ENCODE measurements at places on chromosomes 12 and 14.

DNA sequence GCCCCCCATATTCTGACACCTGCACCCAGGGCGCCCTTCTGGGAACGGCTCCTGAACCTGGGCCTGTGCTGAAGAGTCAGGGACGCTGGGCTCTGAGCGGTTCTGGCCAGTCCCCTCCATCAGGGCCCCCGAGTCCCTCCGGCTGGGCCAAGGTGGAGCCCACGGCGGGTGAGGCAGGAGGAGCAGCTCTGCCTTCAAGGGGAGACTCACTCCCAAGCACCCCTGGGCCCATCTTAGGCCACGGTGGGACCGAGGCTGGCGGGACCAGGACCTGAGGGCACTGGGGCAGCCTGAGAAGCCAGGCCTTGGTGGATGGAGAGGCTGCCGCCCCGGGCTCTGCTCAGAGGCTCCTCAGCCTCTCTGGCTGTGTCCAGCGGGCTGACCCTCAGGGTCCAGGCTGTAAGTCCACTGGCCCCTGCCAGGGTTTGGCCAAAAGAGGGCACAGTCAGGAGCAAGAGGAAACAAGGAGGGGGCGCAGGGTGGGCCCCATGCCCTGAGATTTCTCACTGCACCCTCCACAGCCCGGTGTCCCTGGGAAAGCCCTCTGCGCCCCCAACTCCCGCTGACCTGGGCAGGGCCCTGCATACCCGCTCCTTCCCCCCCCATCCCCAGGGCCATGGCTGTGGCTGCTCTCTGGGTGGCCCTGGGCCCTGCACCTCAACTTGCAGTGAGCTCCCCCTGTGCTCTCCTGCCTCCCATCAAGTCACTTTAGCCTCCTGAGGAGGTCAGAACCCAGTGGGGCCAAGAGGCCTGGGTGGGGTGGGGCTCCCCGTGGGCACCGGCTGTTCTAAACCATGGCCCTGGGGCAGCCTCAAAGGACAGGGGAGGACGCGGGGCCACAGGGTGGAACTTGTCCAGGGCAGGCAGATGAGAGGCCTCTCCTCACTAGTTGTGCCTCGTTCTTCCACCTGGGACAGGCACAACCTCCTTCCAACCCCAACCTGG lies 266.4 kb upstream of the SFSWAP start:
- DNase-seq, result no peak

DNA sequence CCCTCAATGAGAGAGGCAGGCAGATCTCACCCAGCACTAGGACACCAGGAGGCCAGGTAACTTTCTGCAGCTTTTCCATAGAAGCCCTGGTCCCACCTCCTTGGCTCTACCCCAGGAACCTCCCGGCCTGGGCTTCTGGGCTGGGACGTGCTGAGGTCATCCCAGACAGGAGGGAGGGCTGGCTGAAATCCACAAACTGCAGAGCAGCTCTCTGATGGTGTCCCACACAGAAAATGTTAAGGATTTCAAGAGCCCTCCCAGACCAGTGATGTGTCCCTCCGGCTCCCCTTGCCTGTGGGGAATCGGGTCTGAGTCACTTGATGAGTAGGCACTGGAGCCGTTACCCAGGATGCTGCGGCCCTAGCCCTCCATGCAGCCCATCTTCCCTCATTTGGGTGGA lies 124.1 kb downstream of the ESRRB start:
- DNase-seq, result no peak

GRCh38 chr12:74456431-74456830 lies 81.2 kb upstream of the ATXN7L3B start:
- DNase-seq, result no peak

GRCh38 chr12:81626406-81626805 lies 132.7 kb downstream of the PPFIA2 start:
- DNase-seq, result no peak

GRCh38 chr12:46261646-46262045 lies 7.2 kb downstream of the SLC38A1 start:
- no peak for DNase-seq

DNA sequence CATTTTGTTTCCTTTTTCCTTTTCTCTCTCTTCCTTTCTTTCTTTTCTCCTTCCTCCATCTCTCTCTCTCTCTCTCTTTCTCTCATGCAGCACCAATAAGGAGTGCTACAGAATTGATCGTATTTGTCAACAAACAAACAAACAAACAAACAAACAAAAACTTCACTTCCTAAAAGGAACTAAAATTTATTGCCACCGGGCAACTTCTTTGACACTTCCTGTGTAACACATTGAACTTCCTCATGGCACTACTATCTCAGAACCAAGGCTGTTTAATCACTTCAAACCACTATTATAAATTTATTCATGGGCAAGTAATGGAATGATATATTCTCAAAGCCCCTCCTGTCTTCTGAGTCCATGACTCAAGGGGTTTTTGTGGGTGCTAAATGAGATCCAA lies 51.3 kb downstream of the SERPINA3 start:
- no peak for DNase-seq

GRCh38 chr12:132503618-132504204 lies 13.8 kb downstream of the FBRSL1 start:
- no peak for DNase-seq

DNA sequence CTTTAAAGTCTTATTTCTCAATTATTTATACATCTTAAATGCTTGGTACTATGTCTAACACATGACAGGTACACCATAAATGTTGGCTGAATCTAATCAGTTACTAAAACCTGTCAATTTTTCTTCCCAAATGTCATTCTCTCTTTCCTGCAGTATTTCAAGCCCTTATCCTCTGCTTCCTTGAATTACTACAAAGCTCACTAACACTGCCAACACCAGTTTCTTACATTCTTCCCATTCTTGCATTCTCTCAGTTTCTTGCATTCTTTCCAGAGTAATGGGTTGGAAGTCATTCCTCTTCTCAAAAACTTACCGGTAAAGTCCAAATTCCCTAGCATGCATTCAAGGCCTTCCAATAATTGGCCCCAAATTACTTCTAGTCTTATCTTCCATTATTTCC lies 9.6 kb upstream of the SMARCC2 start:
- DNase-seq, result no peak

DNA sequence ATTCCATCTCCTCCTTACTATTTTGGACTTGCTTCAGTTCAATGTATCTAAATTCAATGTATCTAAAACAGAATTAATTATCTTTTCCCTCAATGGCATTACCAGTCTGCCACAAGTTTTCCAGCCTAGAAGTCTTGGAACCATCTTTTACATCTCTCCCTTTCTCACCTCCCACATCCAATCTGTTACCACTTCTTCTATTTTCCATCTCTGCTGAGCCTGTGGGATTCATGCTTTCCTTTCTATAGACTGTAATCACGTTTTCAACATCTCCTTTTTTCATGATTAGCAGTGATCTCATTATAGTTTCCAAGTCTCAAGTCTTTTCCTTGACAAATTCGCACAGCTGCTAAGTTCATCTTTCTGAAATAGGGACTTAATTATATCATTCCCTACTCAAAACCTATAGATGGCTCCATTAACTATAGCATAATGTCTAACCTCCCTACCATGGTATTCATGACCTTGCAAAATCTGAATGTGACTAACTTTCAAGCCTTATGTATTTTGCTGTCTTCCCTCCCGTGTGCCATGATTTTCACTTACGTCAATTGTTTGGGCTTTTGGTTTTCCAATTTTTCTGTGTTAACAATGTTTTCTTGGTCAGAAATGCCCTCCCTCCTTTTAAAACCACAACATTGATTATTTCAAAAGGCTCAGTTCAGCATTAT lies 20.5 kb upstream of the PTPRB start:
- no peak for DNase-seq

DNA sequence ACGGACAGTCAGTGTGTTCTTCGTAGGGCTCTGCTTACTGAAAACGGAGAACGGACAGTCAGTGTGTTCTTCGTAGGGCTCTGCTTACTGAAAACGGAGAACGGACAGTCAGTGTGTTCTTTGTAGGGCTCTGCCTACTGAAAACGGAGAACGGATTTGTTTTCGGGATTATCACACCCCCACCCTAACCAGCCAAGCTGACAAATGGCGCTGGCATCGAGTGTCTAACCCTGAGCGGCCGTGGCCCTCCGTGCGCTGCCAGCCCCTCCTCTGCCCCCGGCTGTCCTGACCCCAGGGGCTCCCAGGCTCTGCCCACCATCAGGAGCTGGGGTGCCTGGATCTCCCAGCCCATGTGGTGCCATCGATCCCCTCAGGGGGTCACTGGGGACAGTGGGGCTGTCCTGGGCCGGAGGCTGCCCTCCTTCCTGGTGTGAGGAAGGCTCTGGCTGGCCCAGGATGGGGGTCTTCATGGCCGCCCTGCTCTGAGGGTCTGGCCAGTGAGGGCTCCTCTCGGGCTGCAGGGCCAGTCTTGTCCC lies 57.3 kb downstream of the FBRSL1 start:
- no peak for DNase-seq

- no peak for DNase-seq
Observed at GRCh38 chr14:30221546-30221945, 293.9 kb upstream of the PRKD1 start.

- no peak for DNase-seq
Observed at GRCh38 chr14:90491221-90491885, 94.5 kb downstream of the CALM1 start.

GRCh38 chr12:22702690-22703089 lies 77.7 kb downstream of the ETNK1 start:
- DNase-seq, result no peak

GRCh38 chr12:90062799-90063198 lies 354.2 kb upstream of the ATP2B1 start:
- DNase-seq, result no peak
